ENCODE measurements at places on chromosomes 3 and 15.

- peaks cover 4% of the 10 kb centered on the region for H3K27me3 ChIP-seq
- H3K4me1 ChIP-seq, result peaks cover 15% of the 10 kb centered on the region
- H3K36me3 ChIP-seq, result no peaks in the 10 kb centered on the region
- H3K27ac ChIP-seq, result no peak overlapping the region
- DNase-seq, result no peak
Observed at GRCh38 chr15:27725731-27726130, 373.4 kb downstream of the OCA2 start.

GRCh38 chr3:22121068-22121701 is 370.2 kb upstream of the ZNF385D start:
- no peak overlapping the region for H3K4me3 ChIP-seq
- H3K27ac ChIP-seq, result no peak overlapping the region
- H3K27me3 ChIP-seq, result no peaks in the 10 kb centered on the region
- no peak for DNase-seq

- no peak overlapping the region for H3K4me3 ChIP-seq
- H3K4me1 ChIP-seq, result no peaks in the 10 kb centered on the region
- H3K36me3 ChIP-seq, result no peaks in the 10 kb centered on the region
- no peaks in the 10 kb centered on the region for H3K27me3 ChIP-seq
Observed at GRCh38 chr3:192597506-192597905, 129.8 kb downstream of the FGF12 start.

- H3K4me1 ChIP-seq, result no peaks in the 10 kb centered on the region
- no peaks in the 10 kb centered on the region for H3K36me3 ChIP-seq
- H3K27ac ChIP-seq, result no peak overlapping the region
- no peak overlapping the region for H3K4me3 ChIP-seq
Observed at GRCh38 chr3:111418391-111418790, 123.6 kb upstream of the CD96 start.

GRCh38 chr3:33879540-33879939 is 81.1 kb downstream of the PDCD6IP start:
- no peak overlapping the region for H3K27ac ChIP-seq
- H3K4me3 ChIP-seq, result no peak overlapping the region
- H3K27me3 ChIP-seq, result peaks cover 3% of the 10 kb centered on the region
- H3K36me3 ChIP-seq, result no peaks in the 10 kb centered on the region

Measured in endothelial cell (in vitro differentiated cells).